ENCODE measurements at places on chromosomes 3 and 15.

DNA sequence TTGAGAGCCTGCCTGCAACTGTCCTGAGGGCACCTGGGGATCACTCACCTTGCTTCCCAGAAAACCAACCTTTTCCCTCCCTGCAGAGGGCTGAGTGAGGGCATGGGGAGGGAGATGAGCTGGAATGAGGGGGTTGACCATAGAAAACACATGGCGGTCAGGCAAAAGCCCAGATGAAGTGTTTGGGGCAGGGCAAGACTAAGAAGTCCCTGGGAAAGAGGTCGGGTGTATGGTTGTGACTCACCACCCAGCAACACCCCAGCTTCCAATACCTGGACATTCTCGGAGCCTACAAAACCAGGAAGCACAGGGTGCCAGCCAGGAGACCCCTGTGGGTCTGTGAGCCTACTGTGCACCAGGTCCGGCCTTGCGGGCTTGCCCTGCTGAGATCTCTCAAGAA, 95.3 kb upstream of the ATP2B2 start:
- DNase-seq: no peak

- DNase-seq: peak; percentile 92
Measured at GRCh38 chr15:41811432-41812195, 16.3 kb upstream of the JMJD7 start.

- no peak for DNase-seq
Measured at GRCh38 chr15:43199945-43200488, 14.8 kb downstream of the CCNDBP1 start.

GRCh38 chr3:48739617-48739954, 22.6 kb upstream of the IP6K2 start:
- DNase-seq: no peak
